ENCODE measurements at places on chromosomes 2 and 18.

DNA sequence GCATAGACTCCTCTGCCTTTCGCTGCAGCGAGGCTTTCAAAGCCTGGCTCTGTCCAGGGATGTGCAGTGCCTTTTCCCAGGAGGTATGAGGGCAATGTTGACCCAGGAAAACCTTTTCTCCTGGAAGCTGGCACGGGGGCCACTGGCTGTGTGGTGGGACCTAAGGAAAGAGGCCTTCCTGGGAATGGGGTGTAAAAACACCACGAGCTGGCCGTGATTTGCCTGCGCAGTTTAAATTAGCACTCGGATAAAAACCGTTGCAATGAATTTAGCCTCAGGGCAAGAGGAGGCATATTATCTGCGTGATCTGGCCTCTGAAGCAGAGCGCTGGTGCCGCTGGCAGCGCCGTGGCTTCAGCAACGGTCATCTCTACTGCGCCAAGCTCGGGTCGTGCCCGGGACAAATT, 3.0 kb downstream of the OSR1 start:
- DNase-seq: no peak

GRCh38 chr2:3466966-3467365, 52.4 kb downstream of the ADI1 start:
- no peak for DNase-seq

DNA sequence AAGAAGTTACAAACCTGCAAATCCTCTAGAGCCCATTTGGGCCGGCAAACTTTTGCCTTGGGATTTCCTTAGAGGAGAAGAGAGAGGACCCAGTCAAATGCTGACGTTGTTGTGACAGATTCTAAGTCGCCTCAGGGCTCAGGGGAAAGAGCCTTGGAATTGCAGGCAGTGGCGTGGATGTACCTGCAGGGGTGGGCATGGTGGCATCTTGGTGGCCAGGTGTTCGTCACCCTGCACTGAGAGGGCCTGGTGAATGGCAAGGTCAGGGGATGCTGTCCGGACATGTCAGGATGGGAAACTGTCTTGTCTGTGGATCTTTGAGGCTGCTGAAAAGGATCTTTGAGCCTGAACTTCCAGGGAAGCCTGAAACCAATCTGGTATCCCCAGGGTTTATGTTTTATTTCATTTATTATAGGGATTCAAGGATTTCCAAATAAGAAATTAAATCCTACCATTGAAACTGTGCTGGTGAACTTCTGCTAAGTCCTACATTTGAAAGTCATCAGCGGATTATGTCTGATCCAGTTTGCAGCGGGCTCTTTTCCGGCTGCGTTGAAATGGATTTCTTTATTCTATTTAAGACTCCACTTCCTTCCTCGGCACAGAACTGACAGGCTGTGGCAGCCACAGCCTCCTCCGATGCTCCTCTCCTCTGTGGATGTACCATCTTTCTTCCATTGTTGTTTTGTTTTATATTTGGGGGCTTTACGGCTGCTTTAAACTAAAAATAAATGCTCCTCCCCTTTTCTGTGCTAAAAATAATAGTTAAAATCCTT, 207.6 kb downstream of the AGAP1 start:
- DNase-seq: no peak

- DNase-seq: no peak
Observed at GRCh38 chr2:39447266-39448168, 10.4 kb upstream of the MAP4K3 start.

- no peak for DNase-seq
Observed at GRCh38 chr2:47310801-47311560, 92.0 kb upstream of the MSH2 start.

DNA sequence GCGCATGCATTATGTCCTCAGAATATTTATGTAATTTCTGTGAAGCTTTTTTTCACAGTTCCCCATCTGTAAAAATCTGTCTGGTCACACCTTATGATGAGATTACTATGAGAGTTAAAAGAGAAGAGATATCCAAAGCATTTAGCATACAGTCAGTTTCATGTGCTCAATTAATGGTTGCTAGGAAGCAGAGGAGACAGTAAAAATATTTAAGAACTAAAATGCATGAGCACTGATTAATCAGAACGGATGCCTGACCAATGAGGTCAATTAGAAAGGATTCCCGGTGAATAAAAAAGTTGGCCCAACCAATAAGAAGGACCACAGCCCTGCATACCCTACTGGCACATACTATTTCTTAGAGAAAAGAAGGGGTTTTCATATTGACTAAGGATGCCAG, 12.0 kb upstream of the CRIM1 start:
- no peak for DNase-seq

GRCh38 chr2:231300722-231301076, 94.8 kb upstream of the B3GNT7 start:
- DNase-seq: no peak

DNA sequence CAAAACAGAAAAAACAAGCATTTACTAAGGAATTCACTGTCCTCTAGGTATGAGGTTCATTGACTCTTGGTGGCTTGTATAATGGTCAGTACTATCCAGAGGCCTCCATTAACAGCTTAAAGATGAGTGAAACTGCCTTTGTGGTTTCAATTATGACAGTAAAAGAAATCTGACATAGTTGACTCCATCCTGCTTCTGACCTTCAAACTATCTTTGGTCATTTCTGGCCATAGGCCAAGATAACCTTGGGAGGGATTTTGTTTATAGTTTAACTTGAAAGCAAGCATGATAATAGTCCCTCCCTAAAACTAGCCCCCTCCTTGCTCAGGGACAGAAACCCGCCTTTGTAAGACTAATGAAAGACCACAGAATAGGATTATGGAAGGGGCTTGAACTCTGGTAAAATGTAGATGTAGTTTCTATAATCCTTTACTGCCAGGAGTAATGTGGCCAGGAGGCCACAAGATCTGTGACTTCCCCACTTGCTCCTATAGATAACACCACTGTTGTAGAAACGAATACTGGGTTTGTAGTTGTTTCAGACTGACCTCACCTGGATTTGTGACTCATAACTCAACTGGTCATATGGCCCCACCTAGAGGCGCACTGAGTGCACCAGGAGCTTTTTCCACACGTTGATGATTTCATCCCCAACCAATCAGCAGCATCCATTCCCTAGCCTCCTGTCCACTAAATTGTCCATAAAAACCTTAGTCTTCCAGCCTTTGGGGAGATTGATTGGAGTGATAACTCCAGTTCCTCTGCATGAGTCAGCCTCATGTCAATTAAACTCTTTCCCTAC, 8.6 kb upstream of the PLEKHM3 start:
- DNase-seq: no peak

DNA sequence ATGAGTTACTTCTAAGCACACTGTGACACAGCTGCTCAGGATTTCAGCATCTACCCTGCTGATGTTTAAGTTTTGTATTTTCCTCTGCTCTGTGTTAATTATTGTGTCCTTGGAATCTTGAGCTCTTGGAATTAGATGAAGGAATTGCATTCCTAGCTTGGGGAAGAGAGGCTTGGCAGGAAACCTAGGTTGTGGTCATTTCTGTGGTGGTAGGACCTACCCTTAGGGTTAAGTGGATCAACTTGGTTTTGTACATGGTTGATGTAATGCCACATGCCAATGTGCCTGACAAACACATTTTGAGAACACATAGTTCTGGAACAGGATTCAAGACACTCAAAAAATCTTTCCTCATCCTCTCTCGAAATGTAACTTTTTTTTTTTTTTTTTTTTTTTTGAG, 264.5 kb upstream of the MEX3C start:
- DNase-seq: no peak

DNA sequence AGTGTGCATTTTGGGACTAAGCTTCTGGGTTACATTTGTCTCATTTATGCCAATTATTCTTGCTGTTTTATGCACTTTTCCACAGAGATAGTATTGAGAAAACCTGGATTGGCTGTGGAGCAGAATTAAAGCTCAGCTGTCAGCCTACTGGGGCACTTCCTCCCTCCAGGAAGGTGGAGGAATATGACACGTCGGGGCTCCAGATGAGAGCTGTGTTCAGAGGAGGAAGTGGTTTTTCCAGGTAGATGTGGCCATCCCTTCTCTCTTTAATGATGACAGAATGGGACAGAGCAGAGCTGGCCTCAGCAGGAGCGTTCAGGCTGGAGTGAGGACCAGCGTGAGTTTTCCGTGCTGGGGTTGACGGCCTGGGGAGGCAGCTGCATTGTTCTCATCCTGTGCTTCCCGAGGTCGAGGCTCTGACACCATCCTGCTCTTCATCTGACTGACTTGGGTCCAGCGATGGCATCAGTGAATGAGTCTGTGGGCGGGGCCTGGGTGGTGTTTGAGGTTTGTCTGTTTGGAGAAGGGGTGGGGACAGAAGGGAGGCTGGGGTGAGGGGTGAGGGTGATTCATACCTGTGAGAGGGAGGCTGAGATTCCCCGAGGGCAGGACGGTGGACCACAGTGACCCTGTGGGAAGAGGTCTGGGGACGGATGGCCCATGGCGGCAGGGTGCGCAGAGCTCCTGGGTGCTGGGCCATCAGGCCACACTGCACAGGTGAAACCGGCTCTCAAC, 207.0 kb downstream of the LDLRAD4 start:
- no peak for DNase-seq

- no peak for DNase-seq
Observed at GRCh38 chr18:11437046-11437445, 172.3 kb upstream of the SLC35G4 start.

GRCh38 chr18:9803698-9804516, 81.9 kb upstream of the TXNDC2 start:
- DNase-seq: no peak

DNA sequence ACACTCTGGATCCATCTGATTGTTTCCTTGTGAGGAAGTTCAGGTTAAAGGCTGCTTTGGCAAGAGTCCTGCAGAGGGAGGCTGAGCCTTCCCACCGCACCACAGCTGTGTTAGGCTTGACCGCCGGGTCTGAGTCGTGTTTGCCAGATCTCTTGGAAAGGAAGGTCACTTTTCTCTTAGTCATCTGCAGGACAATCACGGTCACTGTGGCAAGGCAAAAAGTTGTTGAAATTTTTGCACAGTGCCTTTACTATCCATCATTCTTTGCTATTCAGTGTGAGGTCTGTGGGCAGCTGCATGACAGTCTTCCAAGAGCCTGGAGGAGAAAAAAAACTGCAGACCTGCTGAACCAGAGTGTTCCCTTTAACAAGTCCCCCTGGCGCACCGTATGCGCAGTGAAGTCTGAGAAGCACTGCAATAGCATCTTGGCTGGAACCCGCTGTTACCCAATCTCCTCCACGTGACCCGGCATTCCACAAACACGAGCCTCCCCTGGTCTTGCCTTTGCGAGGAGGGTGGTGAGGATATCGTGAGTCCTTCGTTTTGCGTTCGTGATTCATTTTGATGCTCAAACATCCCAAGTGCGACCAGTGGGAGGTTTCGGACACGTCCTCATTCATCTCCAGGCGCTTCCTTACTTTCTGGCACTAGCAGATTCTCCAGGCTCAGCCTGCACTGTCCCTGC, 23.0 kb downstream of the BIN1 start:
- DNase-seq: no peak

DNA sequence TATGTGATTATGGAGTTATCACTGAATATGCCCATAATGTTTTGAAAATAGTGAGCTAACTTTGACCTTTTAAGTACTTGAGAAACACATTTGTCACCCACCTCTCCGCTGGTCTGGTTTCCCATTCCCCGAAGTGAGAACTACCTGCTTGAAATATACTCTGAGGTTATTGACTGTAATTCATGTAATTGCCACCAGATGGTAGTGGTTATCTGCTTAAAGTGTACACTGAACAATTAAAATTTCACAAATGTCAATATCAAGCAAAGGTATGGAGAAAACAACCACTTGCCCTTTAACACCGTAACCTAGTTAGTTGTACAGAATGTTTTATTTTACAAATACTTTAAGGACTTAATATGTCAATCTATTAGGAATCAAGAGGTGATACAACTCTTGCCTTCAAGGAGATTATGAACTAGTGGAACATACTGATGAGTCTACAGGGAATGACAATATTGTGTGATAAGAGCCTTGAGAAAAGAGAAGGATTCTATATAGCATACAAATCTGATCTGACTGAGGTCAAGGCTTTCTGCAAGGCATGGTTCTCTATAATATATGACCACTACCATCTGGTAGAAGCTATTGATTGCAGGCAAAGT, 316.8 kb upstream of the KCNH7 start:
- DNase-seq: no peak

DNA sequence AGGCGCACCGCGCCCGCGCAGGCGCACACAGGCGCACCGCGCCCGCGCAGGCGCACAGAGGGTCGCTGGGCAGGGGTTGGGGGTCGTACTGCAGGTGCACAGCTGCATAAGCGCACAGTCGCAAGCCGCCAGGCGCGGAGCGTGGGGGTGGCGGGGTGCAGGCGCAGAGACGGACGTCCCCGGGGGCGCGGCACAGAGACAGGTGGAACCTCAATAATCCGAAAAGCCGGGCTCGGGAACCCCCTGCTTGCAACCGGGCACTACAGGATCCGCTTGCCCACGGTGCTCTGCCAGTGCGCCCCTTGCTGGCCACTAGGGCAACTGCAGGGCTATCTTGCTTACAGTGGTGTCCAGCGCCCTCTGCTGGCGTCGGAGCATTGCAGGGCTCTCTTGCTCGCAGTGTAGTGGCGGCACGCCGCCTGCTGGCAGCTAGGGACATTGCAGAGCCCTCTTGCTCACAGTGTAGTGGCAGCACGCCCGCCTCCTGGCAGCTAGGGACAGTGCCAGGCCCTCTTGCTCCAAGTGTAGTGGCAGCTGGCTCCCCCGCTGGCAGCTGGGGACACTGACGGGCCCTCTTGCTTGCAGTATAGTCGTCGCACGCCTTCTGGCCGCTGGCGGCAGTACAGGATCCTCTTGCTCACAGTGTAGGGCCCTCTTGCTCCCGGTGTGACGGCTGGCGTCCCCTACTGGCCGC, 34.9 kb downstream of the FAM110C start:
- peak; percentile 46 for DNase-seq

GRCh38 chr2:166972002-166972401, 83.7 kb downstream of the XIRP2 start:
- no peak for DNase-seq

DNA sequence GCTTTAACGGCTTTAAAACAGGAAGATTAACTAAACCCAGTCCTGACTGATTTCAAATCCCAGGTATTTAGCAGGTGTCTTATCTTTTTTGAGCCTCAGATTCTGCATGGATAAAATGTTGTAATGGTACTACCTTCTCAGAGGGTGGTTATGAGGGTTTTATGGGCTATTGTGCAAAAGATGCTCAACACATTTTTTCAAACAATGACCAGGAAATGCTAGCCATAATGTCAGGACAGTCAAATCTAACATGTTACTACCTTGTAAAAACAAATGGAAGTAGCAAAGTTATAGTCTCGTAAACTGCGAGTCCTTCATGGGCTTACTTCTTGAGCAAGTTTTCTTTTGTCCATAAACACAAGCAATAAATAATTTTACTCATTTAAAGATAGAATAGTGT, 162.1 kb upstream of the TFPI start:
- no peak for DNase-seq

- no peak for DNase-seq
Observed at GRCh38 chr2:1969701-1970015, 225.3 kb upstream of the PXDN start.

GRCh38 chr2:178628605-178629004, 148.3 kb downstream of the PLEKHA3 start:
- no peak for DNase-seq

DNA sequence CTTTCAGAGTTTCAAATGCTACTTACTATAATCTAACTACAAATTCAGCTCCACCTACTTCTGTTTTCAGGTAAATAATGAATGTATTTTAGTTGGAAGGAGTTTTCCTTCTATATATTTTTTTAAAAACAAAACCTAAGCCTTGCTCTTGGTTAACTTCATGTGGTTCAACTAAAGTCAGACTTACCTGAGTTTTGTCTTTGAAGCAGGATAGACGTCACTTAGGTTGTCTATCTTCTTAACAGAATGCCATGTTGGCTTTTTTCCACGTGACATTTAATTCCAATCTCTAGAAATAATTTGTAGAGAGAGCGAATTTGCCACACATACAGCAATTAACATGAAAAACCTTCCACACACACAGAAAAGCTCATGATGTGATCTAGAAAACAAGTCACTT, 43.9 kb upstream of the CYTIP start:
- no peak for DNase-seq
